ENCODE measurements at places on chromosomes 6 and 20. TPM values are rescaled to one million over a fixed set of nuclear protein-coding genes. Genes with fewer than 3 reads are reported as not detected.

Gene DDRGK1
- total RNA-seq, result 30.0 TPM

GRCh38 chr20:40335901-40336351, 353.1 kb downstream of the MAFB start:
- H3K27me3 ChIP-seq, result peaks cover 26% of the 10 kb centered on the region
- H3K4me3 ChIP-seq, result no peak overlapping the region
- no peak for DNase-seq
- H3K27ac ChIP-seq, result no peak overlapping the region
- no peaks in the 10 kb centered on the region for H3K36me3 ChIP-seq
- H3K4me1 ChIP-seq, result no peaks in the 10 kb centered on the region

DNA sequence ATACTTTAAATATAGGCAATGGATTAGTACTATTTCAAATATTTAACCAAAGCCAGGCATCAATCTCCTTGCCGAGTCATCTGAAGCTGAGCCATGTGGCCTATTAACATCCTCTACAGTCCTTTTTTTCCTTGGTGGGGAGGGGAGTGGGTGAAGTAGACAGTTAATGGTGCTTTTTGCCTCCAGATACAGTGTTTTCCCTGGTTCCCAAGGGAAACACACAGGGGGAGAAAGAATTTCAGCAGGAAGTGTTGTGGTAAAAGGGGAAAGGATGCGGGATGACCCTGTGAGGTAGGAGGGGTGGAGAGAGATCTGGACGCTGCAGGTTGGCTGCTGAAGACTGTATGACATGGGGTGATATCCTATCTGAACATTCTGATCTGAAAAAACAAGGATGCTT, 9.6 kb downstream of the CLDN20 start:
- peaks cover 63% of the 10 kb centered on the region for H3K4me1 ChIP-seq
- H3K27ac ChIP-seq, result peak overlapping the region; percentile 80
- H3K27me3 ChIP-seq, result no peaks in the 10 kb centered on the region
- no peak for DNase-seq
- H3K4me3 ChIP-seq, result no peak overlapping the region

GRCh38 chr20:58984691-58985090, 3.6 kb downstream of the NELFCD start:
- peaks cover 37% of the 10 kb centered on the region for H3K36me3 ChIP-seq
- H3K4me3 ChIP-seq, result no peak overlapping the region
- peaks cover 60% of the 10 kb centered on the region for H3K4me1 ChIP-seq
- peak overlapping the region; percentile 8 for H3K27ac ChIP-seq

DNA sequence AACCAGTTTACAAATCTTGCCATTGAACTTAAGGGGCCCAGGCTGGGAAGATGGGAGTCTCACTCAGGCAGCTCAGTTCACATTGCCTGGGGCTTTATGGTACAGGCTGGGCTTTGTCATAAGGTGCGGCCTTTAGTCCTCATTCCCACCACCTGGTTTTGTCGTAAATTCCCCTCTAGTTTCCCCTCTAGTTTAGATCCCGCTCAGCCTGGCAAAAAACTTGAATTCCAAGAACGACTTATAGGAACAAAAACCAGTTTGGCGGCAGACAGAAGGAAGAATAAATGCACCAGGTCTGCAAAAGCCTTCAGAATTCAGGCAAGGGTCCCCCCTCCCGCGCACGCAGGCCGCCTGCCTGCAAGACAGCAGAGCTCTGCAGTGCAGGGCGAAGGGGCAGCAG, 4.1 kb downstream of the BMP7 start:
- peaks cover 49% of the 10 kb centered on the region for H3K4me1 ChIP-seq
- H3K36me3 ChIP-seq, result no peaks in the 10 kb centered on the region
- H3K4me3 ChIP-seq, result no peak overlapping the region

DNA sequence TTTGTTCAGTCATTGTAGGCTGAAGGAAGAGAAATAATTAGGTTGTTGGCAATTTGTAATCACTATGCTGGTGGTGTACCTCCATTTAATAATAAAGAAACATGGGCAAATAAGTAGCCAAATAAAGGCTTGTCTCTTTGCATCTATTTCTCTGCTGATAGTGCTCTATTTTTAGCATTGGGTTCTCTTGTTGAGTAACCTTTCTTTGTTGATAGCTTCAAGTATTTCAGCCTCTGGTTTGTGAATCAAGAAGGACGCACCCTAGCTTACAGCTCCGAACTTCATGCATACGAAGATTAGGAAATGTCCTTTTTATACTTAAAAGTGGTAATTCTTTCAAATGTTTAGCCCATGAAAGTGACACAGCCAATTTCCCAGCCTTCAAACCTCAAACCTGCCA, 2.6 kb downstream of the PPP1R14C start:
- DNase-seq, result no peak
- peak overlapping the region; percentile 80 for H3K27ac ChIP-seq
- H3K4me1 ChIP-seq, result peaks cover 54% of the 10 kb centered on the region
- no peaks in the 10 kb centered on the region for H3K36me3 ChIP-seq
- H3K4me3 ChIP-seq, result peak overlapping the region; percentile 73
- peaks cover 80% of the 10 kb centered on the region for H3K27me3 ChIP-seq

DNA sequence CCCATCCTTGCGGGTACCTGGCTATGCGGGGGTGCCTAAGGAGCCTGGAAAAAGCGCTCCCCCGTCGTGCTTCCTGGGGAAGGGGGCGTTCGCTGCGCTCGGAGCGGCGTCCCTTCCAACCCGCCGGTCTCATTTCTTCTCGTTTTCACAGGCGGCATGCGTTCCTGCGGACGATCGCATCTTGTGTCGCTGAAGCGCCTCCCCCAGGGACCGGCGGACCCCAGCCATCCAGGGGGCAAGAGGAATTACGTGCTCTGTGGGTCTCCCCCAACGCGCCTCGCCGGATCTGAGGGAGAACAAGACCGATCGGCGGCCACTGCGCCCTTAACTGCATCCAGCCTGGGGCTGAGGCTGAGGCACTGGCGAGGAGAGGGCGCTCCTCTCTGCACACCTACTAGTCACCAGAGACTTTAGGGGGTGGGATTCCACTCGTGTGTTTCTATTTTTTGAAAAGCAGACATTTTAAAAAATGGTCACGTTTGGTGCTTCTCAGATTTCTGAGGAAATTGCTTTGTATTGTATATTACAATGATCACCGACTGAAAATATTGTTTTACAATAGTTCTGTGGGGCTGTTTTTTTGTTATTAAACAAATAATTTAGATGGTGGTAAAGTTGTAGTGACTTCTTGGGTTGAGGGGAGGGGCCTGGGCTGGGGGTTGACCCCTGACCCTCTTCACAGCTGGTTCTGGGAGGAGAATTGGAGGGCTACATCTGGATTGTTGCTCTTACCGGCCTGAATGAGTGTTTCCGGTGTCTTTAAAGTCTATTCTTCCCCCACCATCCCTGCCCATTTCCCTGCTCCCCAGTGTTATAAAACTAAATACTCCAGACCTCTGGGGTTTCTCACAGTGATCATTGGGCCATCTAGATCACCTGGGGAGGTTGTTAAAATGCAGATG, 1.1 kb downstream of the ID1 start:
- peaks cover 68% of the 10 kb centered on the region for H3K4me1 ChIP-seq
- H3K27me3 ChIP-seq, result peaks cover 4% of the 10 kb centered on the region
- peak overlapping the region; percentile 93 for H3K27ac ChIP-seq
- H3K36me3 ChIP-seq, result no peaks in the 10 kb centered on the region
- peak overlapping the region; percentile 78 for H3K4me3 ChIP-seq

DNA sequence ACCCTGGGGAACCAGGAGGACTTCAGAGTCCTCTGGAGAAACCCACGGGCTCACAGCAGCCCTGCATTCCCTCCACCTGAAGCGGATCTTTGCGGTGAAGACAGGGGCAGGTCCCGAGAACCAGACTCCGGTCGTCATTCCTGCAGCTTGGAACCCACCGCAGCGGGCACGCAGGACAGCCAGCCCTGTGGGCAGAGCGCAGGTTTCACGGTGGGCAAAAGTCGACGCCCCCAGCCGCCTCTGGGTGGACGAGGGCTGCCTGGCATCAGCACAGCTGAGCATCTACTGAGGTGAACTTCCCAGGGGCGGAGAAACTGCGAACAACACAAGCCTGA, 118.3 kb downstream of the PSMB1 start:
- no peak for DNase-seq
- no peaks in the 10 kb centered on the region for H3K36me3 ChIP-seq
- no peak overlapping the region for H3K27ac ChIP-seq

GRCh38 chr20:7493311-7493710, 446.9 kb downstream of the HAO1 start:
- no peak for DNase-seq
- H3K4me1 ChIP-seq, result no peaks in the 10 kb centered on the region
- H3K36me3 ChIP-seq, result no peaks in the 10 kb centered on the region
- H3K27ac ChIP-seq, result no peak overlapping the region
- H3K27me3 ChIP-seq, result no peaks in the 10 kb centered on the region
